Activated CD8-positive, alpha-beta memory T cell treated with anti-CD3 and anti-CD28 coated beads for 1 hour (primary cell): ENCODE measurements at places on chromosomes 6 and 20.
A peak's percentile ranks its signal among the peaks of the same experiment; 100 is the strongest.

DNA sequence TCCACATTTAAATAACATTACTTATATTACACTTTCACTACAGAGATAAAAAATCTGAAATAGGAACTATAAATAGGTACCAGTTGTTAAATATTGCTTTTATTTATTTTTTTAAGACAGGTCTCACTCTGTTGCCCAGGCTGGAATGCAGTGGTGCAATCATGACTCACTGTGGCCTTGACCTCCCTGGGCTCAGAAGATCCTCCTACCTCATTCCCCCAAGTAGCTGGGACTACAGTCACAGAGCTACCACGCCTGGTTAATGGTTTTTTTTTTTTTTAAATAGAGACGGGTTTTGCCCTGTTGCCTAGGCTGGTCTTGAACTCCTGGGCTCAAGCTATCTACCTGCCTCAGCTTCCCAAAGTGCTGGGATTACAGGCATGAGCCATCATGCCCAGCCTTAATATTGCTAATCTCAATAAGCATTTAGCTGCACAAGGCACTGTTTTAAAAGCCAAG lies 17.3 kb downstream of the EEF1E1 start:
- DNase-seq: no peak

- no peak for DNase-seq
Observed at GRCh38 chr20:25397821-25398220, 7.2 kb upstream of the ABHD12 start.

GRCh38 chr6:100845676-100846075 lies 35.5 kb downstream of the ASCC3 start:
- DNase-seq: no peak

DNA sequence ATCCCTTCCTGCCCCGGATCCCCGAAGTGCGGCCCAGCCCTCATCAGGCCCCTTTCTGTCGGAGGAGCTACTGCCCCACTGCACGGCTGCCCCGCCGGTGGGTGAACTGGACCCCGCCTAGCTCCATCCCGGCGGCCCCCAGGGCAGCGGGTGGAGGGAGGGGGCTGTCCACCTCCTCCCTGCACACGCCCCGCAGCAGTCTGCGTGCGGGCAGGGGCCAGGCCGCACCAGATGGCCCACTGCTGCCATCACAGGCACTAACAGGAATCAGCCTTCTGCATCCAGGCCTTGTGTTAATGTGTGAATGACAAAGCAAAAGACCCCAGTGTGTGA lies 54.9 kb upstream of the UNC93A start:
- DNase-seq: no peak

GRCh38 chr6:166195860-166196238 lies 28.2 kb upstream of the TBXT start:
- no peak for DNase-seq

DNA sequence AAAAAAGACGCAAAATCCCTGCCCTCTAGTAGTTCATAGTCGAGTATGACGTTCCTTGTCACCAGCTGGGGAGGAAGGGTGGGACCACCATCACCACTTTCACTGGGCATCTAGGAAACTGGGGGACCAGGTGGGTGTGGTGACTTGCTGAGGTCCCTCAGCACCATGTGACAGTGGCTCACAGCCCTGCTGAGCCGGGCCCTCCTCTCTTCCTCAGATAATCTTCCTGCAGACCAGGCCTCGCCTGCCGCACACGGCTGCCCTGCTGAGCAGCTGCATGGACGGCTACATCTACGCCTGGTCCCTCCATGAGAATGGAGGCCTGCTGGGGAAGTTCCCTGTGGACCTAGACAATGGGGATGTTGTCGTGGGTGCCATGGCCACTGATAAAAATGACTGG lies 71.5 kb downstream of the EFCAB8 start:
- no peak for DNase-seq

DNA sequence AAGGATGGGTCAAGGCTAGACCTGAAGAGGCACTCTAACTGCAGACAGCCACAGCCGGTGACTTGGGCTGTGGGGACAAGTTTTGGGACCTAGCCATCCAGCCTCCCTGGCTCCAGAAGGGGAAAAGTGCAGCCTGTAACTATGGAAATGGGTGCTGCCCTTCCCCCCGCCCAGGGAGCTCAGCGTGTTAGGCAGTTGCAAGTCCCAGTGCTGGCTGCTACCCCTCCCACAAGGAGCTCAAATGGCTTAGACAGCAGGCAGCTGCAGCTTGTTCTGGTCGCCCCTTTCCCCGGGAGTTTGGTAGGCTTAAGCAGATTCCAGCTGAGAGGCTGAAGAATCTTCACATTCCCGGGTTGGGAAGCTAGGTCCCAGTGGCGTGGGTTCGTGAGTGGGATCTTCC lies 162.6 kb downstream of the FAM83B start:
- no peak for DNase-seq

GRCh38 chr6:135088281-135088680 lies 33.7 kb upstream of the HBS1L start:
- DNase-seq: no peak

DNA sequence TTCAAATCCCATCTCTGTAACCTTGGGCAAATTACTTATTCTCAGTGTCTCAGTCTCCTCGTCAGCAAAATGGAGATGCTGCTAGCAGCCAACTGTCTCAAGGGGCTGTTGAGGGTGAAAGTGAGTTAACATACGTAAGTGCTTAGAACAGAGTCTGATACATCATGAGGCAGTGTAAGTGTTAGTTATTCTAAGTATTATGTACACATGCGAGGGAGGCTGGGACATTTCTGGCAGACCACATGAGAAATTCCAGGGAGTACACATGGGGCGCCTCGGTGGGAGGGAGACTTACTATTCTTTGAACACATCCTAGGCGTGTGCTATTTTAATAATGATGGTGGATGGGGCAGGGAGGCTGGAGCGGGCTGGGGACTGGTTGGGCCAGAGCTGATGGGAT lies 99.1 kb downstream of the DLGAP4 start:
- no peak for DNase-seq

GRCh38 chr6:7730784-7731227 lies 4.9 kb downstream of the BMP6 start:
- DNase-seq: no peak

- DNase-seq: no peak
Observed at GRCh38 chr6:143034689-143035334, 25.9 kb upstream of the AIG1 start.

GRCh38 chr6:83193747-83194566 lies 800 bp downstream of the RWDD2A start:
- DNase-seq: peak; percentile 13

- no peak for DNase-seq
Observed at GRCh38 chr20:48339190-48339985, 488.4 kb downstream of the PREX1 start.

- no peak for DNase-seq
Observed at GRCh38 chr20:62602550-62602949, 39.8 kb upstream of the SLCO4A1 start.

DNA sequence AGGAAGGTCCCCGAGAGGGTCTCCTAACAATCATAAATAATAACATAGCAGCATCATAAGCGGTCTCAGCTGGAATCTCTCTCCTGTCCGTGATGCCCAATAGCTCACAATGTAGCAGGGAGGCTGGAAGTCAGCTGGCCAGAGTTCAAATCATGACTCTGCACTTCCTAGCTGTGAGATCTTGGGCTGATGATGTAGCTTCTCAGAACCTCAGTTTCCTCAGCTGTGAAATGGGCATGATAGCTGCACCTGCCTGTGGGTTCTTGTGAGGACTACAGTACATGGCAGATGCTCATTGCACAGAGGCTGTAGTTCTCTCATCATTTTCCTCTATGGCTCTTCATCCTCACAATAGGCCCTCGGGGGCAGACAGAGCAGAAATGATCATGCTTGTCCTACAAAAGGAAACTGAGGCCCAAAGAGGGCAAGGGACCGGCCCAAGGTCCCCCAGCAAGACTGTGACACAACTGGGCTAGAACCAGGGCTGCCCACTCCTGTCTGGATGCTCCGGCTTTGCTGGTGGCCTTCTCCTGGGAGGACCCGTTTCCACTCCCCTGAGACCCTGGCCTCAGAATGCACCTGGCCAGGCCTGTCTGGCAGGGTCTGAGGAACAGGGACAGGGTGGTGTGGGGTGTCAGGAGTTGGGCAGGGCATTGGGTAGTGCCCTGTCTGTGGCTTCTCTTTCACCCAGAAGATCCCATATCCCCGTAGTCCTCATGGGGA lies 17.7 kb downstream of the SLC12A5 start:
- DNase-seq: no peak

- no peak for DNase-seq
Observed at GRCh38 chr6:16483315-16483875, 245.0 kb downstream of the GMPR start.

DNA sequence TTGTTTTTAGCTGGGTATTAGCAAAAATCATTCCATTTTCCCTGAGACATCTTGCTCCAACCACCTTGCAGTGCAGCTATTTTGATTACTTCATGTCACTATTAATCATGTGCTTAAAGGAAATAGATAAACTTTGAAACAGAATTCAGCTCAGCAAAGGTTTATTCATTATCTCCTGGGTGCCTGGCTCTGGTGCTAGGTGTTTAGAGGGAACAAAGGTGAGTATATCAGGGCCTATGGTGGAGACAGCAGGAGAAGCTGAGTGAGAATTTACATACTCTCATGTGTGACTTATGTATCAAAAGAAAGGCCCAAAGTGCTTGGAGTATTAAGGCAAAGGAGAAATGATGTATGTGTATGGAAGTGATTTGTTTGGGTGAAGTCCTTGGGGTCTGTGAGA lies 63.8 kb upstream of the BMP2 start:
- DNase-seq: no peak

DNA sequence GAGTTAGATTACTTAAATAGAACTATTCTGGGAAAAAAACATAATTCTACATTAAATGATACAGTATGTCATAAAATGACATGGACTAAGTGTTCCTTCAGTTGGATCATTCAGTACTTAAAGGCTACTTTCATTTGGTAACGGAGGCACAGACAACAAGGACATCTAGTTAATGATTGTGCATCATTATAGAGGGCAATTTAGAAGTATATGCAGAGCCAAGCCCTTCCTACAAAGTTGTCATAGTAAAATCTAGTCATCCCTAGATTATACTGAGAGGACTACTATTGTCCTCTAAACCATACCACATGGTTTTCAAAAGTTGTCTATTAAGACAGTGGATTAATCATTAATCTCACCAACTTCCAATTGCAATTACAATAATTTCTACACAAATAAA lies 53.9 kb upstream of the STXBP5 start:
- no peak for DNase-seq

DNA sequence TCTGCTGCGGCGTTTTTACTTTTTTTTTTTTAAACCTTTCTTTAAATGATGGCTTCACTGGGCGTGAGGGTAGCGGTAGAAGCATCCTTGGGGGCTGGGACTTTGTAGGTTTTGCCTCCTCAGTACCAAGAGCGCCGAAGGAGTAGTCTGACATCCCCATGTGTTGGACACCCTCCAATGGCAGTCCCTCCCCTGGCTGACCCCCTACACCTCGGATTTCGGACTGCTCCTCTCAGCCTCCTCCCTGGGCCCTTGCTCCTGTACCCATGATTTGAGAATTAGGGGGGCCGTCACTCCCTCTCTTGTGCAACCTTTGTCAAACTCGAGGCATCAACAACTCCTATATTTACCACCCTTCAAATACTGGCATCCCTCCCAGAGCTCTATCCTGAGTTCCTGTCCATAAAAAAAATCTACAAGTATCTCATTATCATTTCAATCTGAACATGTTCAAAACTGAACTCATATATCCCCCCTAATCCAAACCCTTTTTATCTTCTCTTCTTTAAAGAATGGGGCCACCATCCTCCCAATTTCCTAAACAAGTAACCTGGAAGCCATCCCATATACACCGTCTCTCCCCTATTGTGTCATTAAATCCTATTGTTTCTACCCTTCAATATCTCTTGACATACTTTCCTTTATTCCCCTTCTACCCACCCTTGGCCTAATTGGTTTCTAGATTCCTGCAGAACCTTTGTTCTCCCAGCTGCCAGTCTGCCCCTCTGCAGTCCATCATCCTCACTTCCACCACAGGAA lies 1.2 kb upstream of the ARFGEF3 start:
- DNase-seq: no peak

GRCh38 chr6:665403-666267 lies 8.7 kb upstream of the HUS1B start:
- no peak for DNase-seq

DNA sequence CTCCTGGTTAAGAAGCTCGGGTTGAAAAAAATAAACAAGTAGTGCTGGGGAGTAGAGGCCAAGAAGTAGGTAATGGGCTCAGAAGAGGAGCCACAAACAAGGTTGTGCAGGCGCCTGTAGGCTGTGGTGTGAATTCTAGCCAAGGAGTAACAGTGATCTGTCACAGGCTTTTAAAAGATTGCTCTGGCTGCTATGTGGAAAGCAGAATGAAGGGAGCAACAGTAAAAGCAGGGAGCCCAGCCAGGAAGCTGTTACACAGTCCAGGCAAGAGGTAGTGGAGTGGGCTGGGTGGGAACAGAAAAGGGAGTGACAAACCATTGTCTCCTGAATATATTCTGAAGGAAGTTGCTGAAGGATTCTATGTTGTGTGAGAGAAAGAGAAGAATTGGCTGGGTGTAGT lies 2.0 kb downstream of the HFE start:
- DNase-seq: no peak

GRCh38 chr20:64037498-64038213 lies 1.7 kb downstream of the C20orf204 start:
- no peak for DNase-seq

GRCh38 chr20:10673176-10673841 lies 490 bp downstream of the JAG1 start:
- DNase-seq: no peak

GRCh38 chr6:102407886-102408741 lies 1014.6 kb downstream of the GRIK2 start:
- DNase-seq: no peak

- no peak for DNase-seq
Observed at GRCh38 chr6:87945966-87946365, 101.7 kb upstream of the SPACA1 start.

GRCh38 chr6:91196729-91197128 lies 609.9 kb upstream of the MAP3K7 start:
- DNase-seq: no peak

DNA sequence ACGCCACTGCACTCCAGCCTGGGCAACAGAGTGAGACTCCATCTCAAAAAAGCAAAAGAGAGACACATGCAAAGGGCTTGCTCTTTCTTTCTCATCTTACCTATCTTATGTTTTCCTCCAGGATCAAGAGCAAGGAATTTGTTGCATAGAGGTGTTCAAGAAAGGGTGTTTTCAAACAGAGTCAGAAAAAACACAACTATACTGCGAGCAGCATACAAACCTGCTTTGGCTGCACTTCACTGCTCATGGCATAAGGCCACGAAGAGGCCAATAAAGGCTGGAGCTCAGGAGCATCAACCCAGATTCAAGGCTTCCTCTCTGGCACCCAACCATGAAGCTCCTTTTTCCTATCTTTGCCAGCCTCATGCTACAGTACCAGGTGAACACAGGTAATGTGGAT lies at the start of gene DEFB129:
Gene DEFB129, plus strand, starts transcription at position 301 of the 400 bp plus-strand sequence. Its CDS starts 31 bp downstream, at position 332.
- no peak for DNase-seq
